ENCODE measurements at places on chromosomes 7 and 10.

DNA sequence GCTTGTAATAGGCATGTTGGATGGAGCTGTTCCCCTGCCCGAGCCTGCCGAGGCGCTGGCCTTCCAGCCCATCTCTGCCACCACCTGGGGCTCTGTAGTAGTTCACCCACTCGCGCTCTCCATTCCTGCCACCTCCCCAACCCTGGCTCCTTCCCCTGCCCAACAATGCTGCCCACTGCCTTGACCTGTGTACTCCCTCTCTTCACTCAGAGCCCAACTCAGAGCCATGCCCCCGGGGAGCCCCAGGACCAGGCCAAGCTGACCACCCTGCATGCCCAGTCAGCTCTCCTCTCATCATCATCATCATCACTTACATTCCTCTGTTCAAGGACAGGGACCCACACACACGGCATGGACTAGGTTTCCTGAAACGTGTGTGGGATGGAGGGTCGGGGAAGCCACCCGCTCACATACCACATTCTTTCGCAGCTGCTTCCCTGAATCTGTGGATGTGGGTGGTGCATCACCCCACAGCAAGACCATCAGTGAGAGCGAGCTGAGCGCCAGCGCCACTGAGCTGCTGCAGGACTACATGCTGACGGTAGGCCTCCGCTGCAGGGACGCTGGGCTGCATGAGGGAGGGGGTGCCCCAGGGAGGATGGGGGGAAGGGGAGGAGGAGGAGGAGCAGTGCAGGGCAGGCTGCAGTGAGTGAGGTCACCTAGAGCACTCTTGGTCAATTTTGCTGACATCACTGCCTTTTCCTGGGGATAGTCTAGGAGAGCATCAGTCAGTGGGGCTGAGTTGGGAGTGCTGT, 15.6 kb downstream of the NACAD start:
- no peak for DNase-seq

GRCh38 chr7:17721736-17722285, 218.5 kb downstream of the SNX13 start:
- no peak for DNase-seq

GRCh38 chr10:22489467-22489866, 144.2 kb downstream of the SPAG6 start:
- no peak for DNase-seq

DNA sequence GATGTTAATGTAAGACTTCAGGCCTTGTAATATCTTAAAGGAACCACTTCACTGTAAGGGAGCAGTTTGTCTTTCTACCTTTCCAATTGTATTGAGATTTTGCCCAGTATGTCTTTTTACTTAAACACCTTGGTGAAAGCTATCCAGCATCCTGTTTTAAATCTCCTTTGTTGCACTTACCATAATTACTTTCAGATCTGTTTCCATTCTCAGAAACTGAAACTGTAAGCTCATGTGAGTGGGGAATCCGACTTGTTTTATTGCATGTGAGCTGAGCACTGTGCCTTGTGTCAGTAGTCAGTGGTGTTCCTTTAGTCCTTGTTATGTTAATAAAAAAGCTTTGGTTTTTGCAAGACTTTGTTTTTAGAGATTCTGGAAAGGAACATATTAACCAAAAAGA, 42.2 kb downstream of the BMPR1A start:
- no peak for DNase-seq

- DNase-seq, result no peak
Observed at GRCh38 chr7:144408121-144408520, 4.6 kb upstream of the NOBOX start.

DNA sequence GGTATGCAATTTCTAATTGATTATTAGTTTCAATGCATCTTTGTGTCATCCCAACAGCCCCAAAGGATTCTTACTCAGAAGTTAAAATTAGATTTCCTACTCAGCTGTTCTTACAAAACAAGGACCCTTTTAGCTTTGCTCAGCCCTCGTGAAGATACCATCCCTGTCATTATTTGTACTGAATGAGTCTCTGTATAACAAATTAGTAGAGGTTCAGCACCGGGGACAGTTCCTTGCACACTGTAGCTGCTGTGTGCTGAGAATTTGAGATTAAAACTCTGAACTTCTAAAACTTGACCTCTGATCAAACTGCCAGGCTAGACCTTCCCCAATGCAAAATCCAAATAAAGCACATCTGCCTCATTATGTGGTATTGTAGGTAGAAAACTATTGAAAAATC, 299.1 kb downstream of the LHFPL3 start:
- no peak for DNase-seq

DNA sequence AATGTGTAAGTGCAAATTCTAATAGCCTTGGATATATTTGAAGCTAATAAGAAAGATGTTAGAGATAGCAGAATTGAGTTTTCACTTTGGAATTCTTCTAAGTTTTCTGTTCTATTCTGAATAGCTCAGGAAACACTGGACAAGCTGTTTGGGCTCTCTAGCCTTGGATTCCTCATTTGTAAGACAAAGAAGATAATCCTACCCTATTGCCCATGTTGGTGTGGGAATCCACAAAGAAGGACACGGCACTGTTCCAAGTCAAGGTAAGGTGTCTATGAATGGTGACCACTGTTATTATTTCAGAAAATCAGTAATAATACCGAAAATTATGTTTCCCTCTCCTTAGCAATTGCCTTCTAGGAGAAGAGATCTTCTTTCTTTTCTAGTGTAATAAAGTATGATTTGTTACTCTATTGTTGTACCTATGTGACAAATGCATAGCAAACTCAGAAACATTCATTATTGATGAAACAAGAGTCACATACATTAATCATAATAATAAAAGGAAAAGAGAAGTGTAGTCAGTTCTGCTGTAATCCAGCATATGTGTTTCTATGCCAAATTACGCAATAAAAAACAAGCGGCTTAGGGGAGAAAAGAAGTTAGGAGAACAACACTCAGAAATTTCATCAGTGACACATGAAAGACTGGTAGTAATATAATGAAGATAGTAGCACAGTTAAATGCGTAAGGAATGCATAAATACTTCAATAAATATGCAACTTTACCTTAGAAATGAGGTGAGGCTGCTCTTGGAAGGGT, 1012.3 kb upstream of the PHF14 start:
- no peak for DNase-seq

GRCh38 chr7:20280475-20281351, 50.0 kb upstream of the ITGB8 start:
- no peak for DNase-seq

- DNase-seq, result no peak
Observed at GRCh38 chr7:19145434-19146115, 354 bp upstream of the FERD3L start.

DNA sequence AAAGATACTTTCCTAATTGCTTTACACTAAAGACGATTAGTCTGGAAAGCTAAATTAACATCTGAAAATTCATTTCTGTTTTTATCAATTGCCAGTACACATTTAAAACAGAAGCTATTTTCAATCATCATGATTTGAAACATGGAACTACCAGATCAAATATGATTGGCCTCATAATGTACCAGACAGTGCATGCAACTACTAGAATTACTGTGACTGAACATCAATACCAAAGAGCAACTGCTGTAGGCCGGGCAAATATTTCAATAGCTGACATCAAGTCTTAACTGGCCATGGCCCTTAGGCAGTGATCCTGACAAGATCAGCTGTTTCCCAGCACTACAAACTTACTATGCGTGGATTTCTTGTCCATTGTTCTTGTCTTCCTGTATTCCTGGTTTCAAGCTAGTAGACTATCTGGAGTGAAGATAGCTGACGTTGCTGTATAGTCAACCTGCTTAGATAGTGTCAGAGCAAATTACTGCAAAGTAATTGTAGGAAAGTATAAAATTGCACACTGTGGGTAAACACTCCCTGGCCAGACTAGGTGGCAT, 21.7 kb upstream of the WNT16 start:
- no peak for DNase-seq

DNA sequence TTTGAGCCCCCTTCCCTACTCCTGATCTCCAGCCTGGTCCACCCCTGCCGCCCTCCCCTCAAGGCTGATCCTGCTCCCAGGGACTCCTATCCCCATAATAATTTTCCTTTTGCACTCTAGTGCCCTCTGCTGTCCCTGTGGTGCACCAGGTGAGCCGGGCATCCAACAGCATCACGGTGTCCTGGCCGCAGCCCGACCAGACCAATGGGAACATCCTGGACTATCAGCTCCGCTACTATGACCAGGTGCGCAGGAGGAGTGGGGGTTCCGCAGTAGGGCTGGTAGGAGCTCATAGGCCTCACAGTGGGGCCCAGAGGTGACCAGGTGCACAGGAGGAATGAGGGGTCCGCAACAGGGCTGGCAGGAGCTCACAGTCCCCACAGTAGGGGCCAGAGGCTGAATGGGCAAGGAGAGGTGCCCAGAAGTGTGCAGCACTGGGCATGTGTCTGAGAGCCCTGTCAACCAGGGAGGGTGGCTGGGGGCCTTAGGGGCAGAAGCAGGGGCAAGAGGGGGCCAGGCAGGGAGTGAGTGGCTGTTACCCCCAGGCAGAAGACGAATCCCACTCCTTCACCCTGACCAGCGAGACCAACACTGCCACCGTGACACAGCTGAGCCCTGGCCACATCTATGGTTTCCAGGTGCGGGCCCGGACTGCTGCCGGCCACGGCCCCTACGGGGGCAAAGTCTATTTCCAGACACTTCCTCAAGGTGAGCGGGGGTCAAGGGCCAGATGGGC, 11.7 kb downstream of the EPHB6 start:
- DNase-seq, result no peak

GRCh38 chr7:129197771-129198170, 9.3 kb downstream of the SMO start:
- DNase-seq, result no peak

GRCh38 chr7:147196481-147196880, 1079.9 kb downstream of the CNTNAP2 start:
- DNase-seq, result no peak

DNA sequence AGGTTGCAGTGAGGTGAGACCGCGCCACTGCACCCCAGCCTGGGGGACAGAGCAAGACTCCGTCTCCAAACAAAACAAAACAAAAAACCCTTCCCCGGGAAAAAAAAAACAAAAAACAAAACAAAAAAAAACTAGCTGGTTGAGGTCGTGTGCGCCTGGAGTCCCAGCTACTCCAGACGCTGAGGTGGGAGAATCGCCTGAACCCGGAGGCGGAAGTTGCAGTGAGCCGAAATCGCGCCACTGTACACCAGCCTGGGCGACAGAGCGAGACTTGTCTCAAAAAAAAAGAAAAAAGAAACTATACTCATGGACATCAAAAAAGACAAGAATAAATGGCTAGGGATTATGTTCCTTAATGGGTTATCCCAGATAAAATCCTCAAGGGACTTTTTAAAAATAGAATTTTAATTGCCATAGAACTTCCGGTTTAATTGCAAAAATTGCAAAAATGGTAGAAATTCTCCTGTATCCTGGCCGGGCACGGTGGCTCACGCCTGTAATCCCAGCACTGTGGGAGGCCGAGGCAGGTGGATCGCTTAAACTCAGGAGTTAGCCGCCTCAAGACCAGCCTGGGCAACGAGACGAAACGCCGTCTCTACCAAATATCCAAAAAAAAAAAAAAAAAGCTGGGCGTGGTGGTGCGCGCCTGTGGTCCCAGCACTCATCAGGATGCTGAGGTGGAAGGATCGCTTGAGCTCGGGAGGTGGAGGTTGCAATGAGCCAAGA, 37.8 kb downstream of the KLHDC10 start:
- DNase-seq, result no peak

GRCh38 chr10:128927497-128928161, 539.4 kb upstream of the MGMT start:
- DNase-seq, result no peak

DNA sequence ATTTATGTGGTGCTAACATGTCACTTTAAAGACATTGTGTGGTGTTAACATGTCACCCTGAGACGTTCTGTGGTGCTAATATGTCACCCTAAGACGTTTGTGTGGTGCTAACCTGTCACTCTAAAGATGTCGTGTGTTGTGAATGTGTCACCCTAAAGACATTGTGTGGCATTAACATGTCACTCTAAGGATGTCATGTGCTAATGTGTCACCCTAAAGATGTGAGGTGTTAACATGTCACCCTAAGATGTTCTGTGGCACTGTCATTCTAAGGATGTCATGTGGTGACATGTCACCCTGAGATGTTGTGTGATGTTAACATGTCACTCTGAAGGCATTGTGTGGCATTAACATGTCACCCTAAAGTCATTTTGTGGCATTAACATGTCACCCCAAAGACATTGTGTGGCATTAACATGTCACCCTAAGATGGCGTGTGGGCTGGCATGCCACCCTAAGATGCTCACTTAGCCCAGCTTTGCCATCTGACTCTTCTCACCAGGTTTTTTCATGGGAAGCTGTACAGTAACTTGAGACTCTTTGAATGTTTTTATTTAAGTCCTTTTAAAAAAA, 45.6 kb downstream of the LANCL2 start:
- no peak for DNase-seq
